Activated CD4-positive, alpha-beta memory T cell treated with anti-CD3 and anti-CD28 coated beads for 36 hours (primary cell): ENCODE measurements at places on chromosomes 3 and 15. TPM values are rescaled to one million over a fixed set of nuclear protein-coding genes. Genes with fewer than 3 reads are reported as not detected.

GRCh38 chr3:187382609-187383151 is 14.5 kb downstream of the RTP4 start:
- no peak for DNase-seq

DNA sequence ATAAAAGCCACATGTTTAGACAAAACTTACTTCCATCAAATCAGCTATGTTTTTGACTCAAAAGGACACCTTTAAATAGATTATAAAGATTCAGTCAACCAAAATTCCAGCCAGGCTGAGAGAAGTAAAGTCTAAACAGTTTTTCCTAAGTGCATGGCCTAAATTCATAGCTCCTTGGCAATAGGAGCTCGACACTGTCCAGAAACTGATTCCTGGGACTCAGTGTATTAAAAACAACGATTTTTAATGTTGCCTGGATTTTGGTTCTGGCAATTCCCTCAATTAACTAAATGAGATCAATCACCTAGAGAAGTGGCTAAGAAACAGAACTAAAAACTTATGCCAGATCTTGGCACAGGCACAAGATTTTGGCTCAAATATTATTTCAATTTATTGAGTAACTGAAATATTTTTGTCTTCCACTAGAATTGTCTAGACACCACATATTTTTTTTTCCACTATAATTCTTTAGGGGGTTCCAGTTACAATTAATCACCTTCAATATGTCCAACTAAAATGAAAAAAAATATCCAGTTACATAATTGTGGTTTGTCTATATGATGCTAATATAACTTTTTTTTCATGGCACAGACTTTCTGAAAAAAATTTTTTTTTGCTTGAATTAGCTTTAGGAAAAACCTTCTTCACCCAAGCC is 135.9 kb downstream of the TFDP2 start:
- DNase-seq: no peak

GRCh38 chr15:59609730-59610712 is 1.6 kb upstream of the GCNT3 start:
- no peak for DNase-seq

GRCh38 chr3:8458238-8458661 is 43.4 kb upstream of the LMCD1 start:
- DNase-seq: no peak

GRCh38 chr3:115804713-115805119 is 181.4 kb downstream of the GAP43 start:
- DNase-seq: no peak

DNA sequence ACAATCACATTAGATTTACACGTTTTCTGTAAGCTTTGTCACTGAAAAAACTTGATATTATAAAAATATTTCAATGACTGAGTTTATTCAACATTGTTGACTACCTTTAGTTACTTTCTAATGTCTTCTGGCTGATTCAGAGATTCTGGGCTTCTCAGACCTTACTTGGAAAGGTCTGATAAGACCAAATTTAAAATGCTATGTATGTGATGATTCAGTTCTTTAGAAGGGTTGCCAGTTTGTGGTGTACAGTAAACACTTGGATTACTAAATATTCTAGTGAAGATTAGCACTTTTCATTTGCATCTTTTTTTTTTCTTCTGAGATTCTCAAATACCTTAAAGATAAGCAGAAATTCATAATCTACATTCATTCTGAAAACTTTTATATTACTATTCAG is 49.8 kb downstream of the SGO1 start:
- no peak for DNase-seq

- DNase-seq: no peak
These were observed 82.0 kb downstream of the DPPA2 start for GRCh38 chr3:109234300-109234699.

GRCh38 chr3:99332718-99333117 is 305.7 kb upstream of the COL8A1 start:
- DNase-seq: no peak

GRCh38 chr15:94029495-94029894 is 201.9 kb upstream of the MCTP2 start:
- DNase-seq: no peak

Gene FBXW12
- total RNA-seq: not detected

Gene SNTN
- not detected for total RNA-seq
